ENCODE measurements at places on chromosomes 6 and 20.

DNA sequence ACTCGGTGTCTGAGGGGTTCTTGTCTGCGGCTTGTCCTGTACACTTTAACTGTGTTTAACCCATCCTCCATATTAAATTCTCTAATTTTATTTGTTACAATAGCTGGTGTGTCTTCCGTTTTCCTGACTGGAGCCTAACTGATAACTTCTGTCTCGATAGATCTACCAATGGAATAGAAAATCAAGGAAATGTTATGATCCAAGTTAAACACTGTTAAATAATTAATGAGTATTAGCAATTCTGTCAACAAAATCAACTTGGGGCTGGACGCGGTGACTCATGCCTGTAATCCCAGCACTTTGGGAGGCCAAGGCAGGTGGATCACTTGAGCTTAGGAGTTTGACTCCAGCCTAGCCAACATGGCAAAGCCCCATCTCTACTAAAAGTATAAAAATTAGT, 81.7 kb downstream of the DNAH8 start:
- DNase-seq: no peak

- DNase-seq: peak; percentile 79
These were observed 200.0 kb upstream of the SULF2 start for GRCh38 chr20:47985092-47985850.

GRCh38 chr6:135185483-135185882, 4.4 kb downstream of the MYB start:
- no peak for DNase-seq

DNA sequence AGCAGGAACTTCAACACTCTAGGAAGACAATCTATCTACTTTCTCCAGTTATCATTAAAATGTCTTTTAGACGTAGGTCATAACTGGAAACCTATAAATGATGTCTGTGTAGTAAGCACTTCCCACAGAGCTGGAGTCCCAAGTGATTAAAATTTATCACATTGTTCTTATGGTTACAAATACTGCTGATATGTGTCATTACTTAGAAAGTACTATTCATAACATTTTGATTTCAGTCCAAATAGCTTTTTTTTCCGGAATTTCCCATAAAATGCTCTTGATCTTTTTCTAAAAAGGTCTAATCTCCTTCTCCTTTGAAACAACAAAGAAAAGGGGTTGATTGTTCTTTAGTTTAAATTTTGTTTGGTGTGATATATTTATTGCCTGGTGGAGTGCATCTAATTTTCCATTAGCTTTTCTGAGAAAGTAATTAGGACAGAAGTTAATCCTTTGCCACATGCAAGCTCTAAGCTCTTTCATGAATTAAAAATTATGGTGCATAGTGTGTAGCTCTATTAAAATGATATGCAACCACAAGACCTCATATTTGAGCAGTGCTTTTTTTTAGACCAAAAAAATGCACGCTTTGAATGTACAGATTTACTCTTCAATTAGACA, 132.7 kb upstream of the TCF21 start:
- DNase-seq: peak; percentile 53

DNA sequence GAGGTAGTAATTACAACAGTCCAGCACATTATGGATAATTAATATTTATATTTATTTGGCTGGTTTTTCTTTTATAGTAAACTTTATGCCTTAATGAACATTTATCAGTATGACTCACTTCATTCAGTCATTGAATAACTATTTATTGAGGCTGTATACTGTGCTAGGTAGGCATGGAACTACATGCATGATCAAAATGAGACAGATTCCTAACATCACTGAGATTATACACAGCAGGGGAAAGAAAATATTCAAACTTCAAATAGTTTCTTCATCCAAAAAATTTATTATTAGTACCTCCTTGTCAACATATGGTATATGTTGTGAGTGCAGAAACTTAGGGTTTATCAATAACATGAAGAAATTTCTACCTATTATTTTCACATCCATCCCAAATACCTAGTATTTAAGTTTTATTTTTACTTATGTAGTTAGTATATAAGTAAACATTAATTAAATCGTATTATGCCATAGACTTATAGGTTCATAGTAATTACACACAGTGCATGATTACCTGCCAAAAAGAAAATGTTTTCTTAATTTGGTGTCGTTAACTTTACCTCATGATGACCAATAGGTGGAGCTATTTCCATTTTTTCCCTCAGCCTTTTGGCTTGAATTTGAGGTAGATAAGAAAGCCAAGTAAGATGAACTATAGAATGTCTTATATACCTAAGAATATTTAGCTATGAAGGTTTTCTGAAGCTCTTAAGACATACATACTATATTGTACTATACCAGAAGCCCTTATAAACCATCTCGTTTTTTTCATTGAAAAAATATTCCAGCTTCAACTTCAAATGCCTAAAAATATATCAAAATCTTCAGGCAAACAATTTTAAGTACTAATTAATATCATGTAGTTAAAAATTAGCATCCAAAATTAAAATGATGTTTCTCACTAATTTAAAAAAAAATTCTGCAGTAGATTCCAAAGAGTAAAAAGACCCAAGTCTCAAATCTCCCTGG, 12.5 kb upstream of the TMEM30A start:
- DNase-seq: peak; percentile 80

- DNase-seq: no peak
These were observed 4.2 kb upstream of the CST11 start for GRCh38 chr20:23456873-23457272.

GRCh38 chr20:23396950-23397627, 24.2 kb downstream of the NAPB start:
- DNase-seq: no peak

DNA sequence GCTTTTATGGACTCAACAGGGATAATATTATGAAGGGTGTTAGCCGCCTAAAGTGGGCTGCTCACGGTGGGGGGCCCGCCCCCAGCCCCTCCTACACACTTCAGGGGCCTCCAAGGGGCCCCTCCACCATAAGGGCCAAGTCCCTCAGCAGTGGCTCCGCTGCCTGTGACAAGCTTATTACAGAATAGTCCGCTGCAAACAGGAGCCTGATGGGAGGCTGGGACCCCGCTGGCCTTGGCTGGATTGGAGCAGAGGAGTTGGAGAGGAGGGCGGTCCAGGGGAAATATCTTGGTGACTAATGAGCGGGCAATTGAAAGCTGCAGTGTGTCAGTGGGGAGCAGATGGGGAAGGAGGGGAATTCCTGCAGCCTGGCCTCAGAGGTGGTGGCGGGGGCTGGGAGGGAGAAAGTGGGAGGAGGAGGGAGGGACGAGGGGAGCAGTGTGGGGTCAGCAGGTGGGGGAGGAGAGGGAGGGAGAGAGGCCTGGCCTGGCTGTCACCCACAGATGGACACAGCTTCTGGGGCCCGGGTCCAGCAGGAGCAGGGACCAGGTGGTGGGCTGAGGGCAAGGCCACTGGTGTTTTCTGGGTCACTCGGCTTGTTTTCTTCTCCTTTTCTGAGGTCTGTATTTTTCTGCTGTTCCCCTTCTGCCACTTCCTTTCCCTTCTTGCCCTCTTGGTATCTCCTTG, 57.6 kb upstream of the FOXP4 start:
- DNase-seq: peak; percentile 57

DNA sequence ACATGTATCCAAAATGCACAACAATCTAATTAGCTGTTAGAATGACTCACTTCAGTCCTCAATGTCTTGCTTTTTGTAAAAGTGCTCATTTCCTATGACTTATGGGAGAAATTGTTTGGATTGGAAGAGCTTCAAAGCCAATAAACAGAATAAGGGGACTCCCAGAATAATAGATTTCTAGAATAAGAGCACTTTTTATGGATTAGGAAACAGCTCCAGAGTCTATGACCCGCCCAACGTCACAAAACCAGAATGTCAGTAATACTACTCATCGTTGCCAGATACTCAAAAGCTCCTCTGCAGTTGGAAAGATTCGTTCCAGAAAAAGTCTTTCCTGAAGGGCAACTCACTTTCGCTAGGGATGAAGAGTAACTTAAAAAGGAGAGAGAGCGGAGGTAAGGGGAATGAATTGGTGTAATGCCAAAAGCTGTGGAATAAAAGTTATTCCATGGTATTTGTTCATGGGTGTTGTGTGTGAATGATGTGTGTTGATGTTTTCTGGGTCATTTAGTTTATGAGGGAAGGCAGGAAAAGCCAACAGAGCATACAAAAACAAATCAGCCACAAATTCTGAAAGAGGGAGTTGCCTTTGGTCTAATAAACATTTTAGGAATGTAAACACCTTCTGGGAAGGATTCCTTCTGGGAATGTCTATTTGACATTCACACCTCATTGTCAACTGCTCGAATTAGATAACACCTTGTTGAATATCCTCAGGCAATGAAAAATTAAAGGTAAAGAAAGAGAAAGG, 64.6 kb downstream of the SYNE1 start:
- DNase-seq: peak; percentile 3

DNA sequence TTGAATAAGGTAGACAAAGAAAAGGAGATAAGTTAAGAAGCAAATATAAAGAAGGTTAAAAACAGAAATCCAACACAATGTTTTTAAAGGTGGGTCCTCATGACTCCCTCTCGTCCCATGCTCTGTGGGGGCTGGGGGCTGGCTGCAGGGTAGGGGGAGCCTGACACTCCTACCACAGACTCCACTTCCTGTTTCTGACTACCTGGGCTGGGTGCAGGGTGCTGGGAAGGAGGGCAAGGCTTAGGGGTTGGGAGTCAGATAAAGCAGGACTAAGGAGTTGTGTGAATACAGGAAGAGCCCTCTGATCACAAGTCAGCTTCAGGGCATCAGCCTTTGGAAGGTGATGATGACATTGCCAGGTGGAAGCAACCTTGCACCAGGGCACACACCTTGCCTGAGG, 277.0 kb upstream of the SGK1 start:
- no peak for DNase-seq

- peak; percentile 31 for DNase-seq
These were observed 77.9 kb downstream of the TNFAIP3 start for GRCh38 chr6:137944793-137945498.

- DNase-seq: no peak
These were observed 100.0 kb upstream of the BEND3 start for GRCh38 chr6:107215334-107215733.

DNA sequence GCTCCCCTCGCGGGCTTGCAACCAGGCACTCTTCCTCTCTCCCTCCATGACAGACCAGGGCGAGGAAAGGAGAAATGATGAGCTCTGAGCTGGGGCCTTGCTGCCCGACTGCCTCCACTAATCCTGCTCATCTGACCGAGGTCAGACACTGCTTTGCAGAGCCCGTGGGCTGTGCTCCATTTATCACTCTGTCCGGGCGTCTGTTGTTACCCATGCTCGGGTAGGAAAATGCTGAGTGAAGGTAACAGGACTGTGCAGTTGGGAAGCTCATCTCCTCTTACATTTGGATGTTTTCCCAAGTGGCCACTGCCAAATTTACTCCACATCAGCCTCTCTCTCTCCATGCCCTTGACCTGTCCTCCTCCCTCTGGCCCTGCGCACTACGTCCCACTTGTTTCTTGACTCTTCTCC, 14.6 kb downstream of the RPS6KA2 start:
- no peak for DNase-seq

- DNase-seq: peak; percentile 39
These were observed 53.7 kb downstream of the UST start for GRCh38 chr6:148800536-148800935.

- no peak for DNase-seq
These were observed 85.8 kb downstream of the CD164 start for GRCh38 chr6:109296452-109296851.

DNA sequence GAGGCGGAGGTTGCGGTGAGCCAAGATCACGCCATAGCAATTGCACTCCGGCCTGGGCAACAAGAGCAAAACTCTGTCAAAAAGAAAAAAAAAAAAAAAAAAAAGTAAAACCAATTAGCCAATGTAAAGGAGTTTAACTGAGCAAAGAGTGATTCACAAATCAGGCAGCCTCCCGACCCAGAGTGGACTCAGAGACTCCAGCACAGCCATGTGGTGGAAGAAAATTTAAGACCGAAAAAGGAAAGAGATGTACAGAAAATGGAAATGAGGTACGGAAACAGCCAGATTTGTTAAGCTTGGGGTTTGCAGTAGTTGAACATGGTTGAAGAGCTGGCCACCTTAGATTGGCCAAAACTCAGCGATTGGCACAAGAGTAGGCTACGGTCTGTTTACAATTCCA, 51.4 kb downstream of the ERMARD start:
- no peak for DNase-seq

GRCh38 chr20:3115190-3116107, 30.9 kb upstream of the AVP start:
- peak; percentile 57 for DNase-seq

GRCh38 chr6:121932076-121932991, 467.1 kb upstream of the HSF2 start:
- DNase-seq: peak; percentile 76

GRCh38 chr20:62236766-62237513, 1.4 kb upstream of the OSBPL2 start:
- no peak for DNase-seq

GRCh38 chr6:149046822-149047246, 270.7 kb upstream of the TAB2 start:
- no peak for DNase-seq

DNA sequence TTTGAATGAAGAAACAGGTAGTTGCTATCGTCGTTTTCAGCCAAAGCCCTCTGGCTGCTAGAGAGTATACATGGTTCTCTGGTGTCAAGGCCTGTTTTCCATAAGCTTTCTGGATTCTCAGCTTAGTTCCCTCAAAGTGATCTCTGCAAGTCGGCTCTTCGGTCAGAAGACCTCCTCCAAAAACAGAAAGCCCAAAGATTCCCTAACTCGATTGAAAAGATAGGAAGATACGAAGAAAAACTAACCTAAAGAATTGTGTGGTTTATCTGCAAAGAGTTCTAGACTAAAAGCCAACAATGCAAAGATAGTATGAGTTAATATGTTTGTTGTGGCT, 545 bp upstream of the ASCC3 start:
- peak; percentile 37 for DNase-seq

DNA sequence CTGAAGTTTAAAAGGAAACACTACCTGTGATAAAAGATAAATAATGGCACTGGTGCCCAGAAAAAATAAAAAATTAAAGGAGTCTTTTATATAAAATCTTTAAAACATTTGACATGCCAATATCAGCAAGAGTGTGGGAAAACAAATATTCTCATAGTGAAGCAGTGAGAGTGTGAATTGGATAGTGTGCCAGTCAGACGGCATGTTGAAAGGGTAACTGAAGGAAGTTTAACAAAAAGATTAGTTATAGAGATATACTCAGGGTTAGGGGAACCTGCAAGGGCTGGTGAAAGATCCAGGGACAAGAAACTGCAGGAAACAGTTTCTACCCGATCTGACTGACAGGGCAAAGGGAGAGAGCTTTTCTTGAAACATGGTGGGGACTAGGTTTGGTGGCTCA, 22.2 kb upstream of the GMNN start:
- DNase-seq: no peak

DNA sequence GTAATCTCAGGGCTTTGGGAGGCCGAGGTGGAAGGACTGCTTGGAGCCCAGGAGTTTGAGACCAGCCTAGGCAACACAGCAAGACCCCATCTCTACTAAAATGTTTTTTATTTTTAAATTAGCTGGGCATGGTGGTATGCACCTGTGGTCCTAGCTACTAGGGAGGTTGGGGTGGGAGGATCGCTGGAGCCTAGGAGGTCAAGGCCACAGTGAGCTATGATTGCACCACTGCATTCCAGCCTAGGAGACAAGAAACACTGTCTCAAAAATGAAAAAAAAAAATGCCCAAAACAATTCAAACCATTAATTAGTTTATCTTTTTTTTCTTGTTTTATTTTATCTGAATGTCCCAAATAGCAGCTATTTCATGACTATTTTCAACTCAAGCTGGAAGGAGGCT, 85.8 kb downstream of the GMPR start:
- DNase-seq: no peak

- no peak for DNase-seq
These were observed 101.9 kb downstream of the LRFN2 start for GRCh38 chr6:40485300-40485699.

All from fibroblast of lung (primary cell).